Smooth muscle cell of the coronary artery (primary cell): ENCODE measurements at places on chromosomes 2 and 18. TPM values are rescaled to one million over a fixed set of nuclear protein-coding genes. Genes with fewer than 3 reads are reported as not detected.

Gene IGFBP2
- total RNA-seq = 42.0 and 195 TPM in 2 replicates

Gene CABLES1
- 11.7 and 13.0 TPM in 2 replicates for total RNA-seq

Gene PID1
- total RNA-seq = 6.6 and 11.4 TPM in 2 replicates

Gene SCYGR2
- not detected in 2 replicates for total RNA-seq

Gene DSG4
- total RNA-seq = not detected in 2 replicates
